ENCODE measurements at places on chromosomes 16 and 17.

GRCh38 chr17:21001111-21001812 lies 41.5 kb downstream of the USP22 start:
- no peak overlapping the region for H3K4me3 ChIP-seq
- no peaks in the 10 kb centered on the region for H3K4me1 ChIP-seq
- DNase-seq: no peak
- H3K27me3 ChIP-seq: no peaks in the 10 kb centered on the region

DNA sequence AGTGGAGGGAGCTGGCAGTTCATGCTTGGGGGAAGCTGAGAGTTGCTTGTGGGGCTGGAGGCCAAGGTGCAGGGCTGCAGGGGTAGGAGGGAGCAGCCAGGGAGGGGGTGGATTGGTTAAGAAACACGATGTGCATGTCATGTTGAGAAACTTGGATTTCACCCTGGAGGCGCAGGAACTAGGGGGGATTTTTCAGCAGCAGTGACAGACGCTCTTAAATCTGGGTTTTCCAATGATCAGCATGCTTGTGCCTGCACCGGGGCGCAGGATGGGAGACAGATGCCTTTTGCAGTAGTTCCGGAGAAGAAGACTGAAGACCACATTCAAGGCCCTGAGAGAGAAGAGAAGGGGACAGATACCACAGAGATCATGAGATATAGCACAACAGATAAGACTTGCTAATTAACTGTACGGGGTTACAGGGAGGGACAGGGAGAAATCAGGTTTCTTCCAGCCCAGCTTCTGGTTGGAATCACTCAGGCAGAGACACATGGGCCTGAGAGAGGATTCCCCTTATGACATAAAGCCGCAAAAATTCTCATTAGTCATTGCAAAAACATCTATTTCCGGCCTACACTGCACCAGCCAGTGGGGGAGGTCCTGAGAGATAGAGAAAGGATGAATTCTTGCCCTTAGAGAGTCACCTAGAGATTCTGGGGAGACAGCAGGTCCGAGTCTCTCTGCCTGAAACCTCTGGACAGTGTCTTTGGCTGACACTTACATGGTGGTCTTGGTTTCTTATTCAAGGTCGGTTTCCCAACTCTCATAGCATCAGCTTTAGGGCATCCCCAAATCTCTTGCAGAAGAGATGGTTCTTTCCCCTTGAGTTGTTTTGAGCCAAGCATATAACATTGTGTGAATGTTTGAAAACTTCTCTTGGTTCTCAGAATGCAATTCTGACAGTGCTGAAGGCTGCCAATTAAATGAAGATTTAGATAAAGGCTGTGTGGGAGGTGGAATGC lies 27.1 kb downstream of the CDH13 start:
- H3K27me3 ChIP-seq: no peaks in the 10 kb centered on the region
- no peak overlapping the region for H3K27ac ChIP-seq
- H3K4me3 ChIP-seq: no peak overlapping the region
- no peaks in the 10 kb centered on the region for H3K36me3 ChIP-seq
- peak; percentile 56 for DNase-seq
- H3K4me1 ChIP-seq: peaks cover 11% of the 10 kb centered on the region

DNA sequence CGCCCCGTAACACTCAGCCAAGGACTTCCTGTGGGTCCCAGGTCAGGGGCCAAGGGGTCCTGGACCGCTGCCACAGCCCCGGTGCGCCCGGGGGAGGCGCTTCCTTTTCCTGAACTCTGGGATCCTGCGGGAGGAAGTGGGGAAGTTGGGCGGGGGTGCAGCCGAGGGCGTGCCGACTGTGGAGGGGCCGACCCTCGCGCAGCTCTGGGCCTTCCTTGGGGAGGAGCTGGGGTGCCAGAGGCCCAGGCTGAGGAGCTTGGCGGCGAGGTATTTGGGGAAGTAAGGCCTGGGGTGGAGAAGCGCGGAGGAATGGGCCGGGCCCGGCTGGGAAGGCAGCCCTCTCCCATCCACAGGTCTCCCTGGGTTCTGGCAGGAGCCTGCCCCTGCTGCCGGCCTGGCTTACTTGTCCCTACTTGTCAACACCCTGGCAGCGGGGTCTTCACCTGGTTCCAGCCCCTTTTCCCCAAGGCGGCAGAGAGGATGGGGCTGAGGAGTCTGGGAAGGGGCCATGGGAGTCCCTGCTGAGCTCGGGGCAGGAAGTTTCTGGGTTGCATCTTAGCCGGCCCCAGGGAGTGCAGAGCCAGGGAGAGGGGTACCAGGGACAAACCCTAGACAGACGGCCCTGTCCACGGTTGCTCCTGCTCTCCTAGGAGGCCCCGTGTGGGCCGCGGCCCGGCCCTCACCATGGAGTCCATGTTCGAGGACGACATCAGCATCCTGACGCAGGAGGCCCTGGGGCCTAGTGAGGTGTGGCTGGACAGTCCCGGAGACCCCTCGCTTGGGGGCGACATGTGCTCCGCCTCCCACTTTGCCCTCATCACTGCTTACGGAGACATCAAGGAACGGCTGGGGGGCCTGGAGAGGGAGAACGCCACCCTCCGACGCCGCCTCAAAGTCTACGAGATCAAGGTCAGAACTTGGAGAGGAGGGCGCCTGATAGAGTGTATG lies 1.7 kb downstream of the TBKBP1 start:
- no peaks in the 10 kb centered on the region for H3K4me1 ChIP-seq
- H3K4me3 ChIP-seq: peak overlapping the region; percentile 99
- peak overlapping the region; percentile 88 for H3K27ac ChIP-seq
- DNase-seq: peak; percentile 87

GRCh38 chr17:51461578-51462004 lies 201.2 kb downstream of the UTP18 start:
- no peaks in the 10 kb centered on the region for H3K27me3 ChIP-seq
- H3K27ac ChIP-seq: no peak overlapping the region
- no peak for DNase-seq
- H3K4me3 ChIP-seq: no peak overlapping the region
- H3K4me1 ChIP-seq: no peaks in the 10 kb centered on the region

- H3K36me3 ChIP-seq: no peaks in the 10 kb centered on the region
- H3K4me3 ChIP-seq: no peak overlapping the region
- H3K4me1 ChIP-seq: peaks cover 40% of the 10 kb centered on the region
Measured at GRCh38 chr17:27378482-27379175, 77.6 kb upstream of the KSR1 start.

- no peaks in the 10 kb centered on the region for H3K4me1 ChIP-seq
- no peaks in the 10 kb centered on the region for H3K36me3 ChIP-seq
- DNase-seq: no peak
- H3K27me3 ChIP-seq: no peaks in the 10 kb centered on the region
Measured at GRCh38 chr16:27690608-27691007, 140.7 kb downstream of the KATNIP start.

DNA sequence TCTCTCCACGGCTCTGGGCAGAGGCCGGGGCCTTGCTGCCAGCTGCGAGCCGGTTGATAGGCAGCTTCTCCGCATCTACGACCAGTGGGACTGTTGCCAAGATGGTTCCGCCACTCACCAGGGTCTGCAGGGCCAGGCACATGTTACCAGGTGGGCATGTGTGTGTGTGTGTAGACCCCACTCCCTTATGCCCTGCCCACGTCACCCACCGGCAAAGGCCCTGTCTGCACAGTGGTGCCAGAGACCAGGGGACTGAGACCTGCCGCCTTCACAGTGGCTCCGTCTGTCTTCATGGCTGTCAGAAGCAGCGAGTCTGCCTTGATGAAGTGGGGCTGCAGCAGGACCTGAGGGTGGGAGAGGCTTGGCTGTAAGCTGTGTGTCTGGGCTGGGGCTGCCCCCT lies 17.7 kb downstream of the SREBF1 start:
- H3K36me3 ChIP-seq: peaks cover 21% of the 10 kb centered on the region
- H3K27ac ChIP-seq: peak overlapping the region; percentile 83
- H3K4me1 ChIP-seq: peaks cover 75% of the 10 kb centered on the region
- no peaks in the 10 kb centered on the region for H3K27me3 ChIP-seq

GRCh38 chr17:53607475-53607874 lies 215.3 kb upstream of the KIF2B start:
- H3K27me3 ChIP-seq: no peaks in the 10 kb centered on the region
- peaks cover 5% of the 10 kb centered on the region for H3K4me1 ChIP-seq
- no peak overlapping the region for H3K27ac ChIP-seq
- no peak for DNase-seq
- no peak overlapping the region for H3K4me3 ChIP-seq
- no peaks in the 10 kb centered on the region for H3K36me3 ChIP-seq
